ENCODE measurements at places on chromosomes 16 and 17. TPM values are rescaled to one million over a fixed set of nuclear protein-coding genes. Genes with fewer than 3 reads are reported as not detected.

The PIPOX gene
- total RNA-seq, result 2.2 TPM

The SLC5A10 gene
- not detected for total RNA-seq

The SLC6A2 gene
- not detected for total RNA-seq

The ITGAX gene
- total RNA-seq, result not detected

The SEZ6 gene
- total RNA-seq, result 0.46 TPM

The YBX2 gene
- 0.57 TPM for total RNA-seq

The CCL1 gene
- not detected for total RNA-seq

The TNFRSF12A gene
- total RNA-seq, result 177 TPM

The CORO1A gene
- total RNA-seq, result 2.9 TPM

The KRTAP4-5 gene
- not detected for total RNA-seq

The PRSS27 gene
- total RNA-seq, result 2.8 TPM

The OR1A1 gene
- not detected for total RNA-seq

The HEATR9 gene
- not detected for total RNA-seq

The SYT17 gene
- 0.46 TPM for total RNA-seq

The KANSL1 gene
- 61.4 TPM for total RNA-seq

The EFCAB5 gene
- 0.37 TPM for total RNA-seq

The TUBB3 gene
- 117 TPM for total RNA-seq

The DHX8 gene
- 39.0 TPM for total RNA-seq

The RHBDL3 gene
- 0.10 TPM for total RNA-seq

Measured in chondrocyte (in vitro differentiated cells).